ENCODE measurements at places on chromosomes 7 and 10. TPM values are rescaled to one million over a fixed set of nuclear protein-coding genes. Genes with fewer than 3 reads are reported as not detected.

Gene DRGX
- total RNA-seq = 0.10 TPM

Gene HOXA6
- total RNA-seq = 4.4 TPM

Gene CTTNBP2
- not detected for total RNA-seq

Gene NACAD
- total RNA-seq = 8.2 TPM

Gene OR6V1
- not detected for total RNA-seq

Gene CALML3
- total RNA-seq = not detected

Gene WDFY4
- not detected for total RNA-seq

Gene ATXN7L1
- total RNA-seq = 9.4 TPM

Gene OR2A42
- not detected for total RNA-seq

Gene TLX1
- not detected for total RNA-seq

DNA sequence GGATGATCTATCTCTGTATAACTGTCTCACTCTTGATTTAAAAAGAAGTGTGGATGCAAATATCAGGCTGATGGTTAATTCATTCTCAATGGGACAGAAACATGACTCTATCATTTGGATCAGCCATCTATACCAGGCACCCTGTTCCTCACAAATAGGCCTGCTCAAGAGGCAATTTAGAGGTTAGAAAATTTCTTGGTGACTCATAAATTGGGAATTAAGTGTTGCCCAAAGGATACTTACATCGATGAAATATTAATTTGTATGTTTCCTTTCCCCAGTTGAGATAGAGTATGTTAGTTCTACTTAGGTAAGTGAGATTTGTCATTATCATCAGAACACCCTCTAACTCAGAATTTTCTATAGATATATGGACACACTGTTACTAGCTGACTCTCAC is 57.7 kb downstream of the PRSS58 start:
- no peak for DNase-seq

GRCh38 chr10:24718031-24718855 is 5.4 kb downstream of the ARHGAP21 start:
- peak; percentile 78 for DNase-seq

DNA sequence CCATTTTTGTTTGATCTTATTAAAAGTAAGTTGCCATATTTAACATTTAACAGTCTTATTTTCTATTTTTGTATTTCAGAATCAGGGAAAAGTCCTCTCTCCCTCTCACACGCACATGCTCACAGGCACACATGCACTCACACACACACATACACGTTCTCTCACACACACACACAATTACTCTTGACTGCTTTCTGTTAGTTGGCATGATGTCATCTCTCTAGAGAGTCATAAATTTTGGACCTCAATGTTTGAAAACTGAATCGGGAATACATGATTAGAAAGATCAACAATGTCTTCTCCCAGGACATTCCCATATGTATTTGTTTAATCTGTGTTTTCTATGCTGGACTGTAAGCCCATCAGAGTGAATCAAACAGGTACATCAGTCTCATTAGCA is 165.7 kb upstream of the AHR start:
- DNase-seq = no peak

GRCh38 chr7:78164459-78164858 is 365.9 kb downstream of the PHTF2 start:
- no peak for DNase-seq

- no peak for DNase-seq
Observed at GRCh38 chr10:75512203-75512933, 80.9 kb downstream of the LRMDA start.

DNA sequence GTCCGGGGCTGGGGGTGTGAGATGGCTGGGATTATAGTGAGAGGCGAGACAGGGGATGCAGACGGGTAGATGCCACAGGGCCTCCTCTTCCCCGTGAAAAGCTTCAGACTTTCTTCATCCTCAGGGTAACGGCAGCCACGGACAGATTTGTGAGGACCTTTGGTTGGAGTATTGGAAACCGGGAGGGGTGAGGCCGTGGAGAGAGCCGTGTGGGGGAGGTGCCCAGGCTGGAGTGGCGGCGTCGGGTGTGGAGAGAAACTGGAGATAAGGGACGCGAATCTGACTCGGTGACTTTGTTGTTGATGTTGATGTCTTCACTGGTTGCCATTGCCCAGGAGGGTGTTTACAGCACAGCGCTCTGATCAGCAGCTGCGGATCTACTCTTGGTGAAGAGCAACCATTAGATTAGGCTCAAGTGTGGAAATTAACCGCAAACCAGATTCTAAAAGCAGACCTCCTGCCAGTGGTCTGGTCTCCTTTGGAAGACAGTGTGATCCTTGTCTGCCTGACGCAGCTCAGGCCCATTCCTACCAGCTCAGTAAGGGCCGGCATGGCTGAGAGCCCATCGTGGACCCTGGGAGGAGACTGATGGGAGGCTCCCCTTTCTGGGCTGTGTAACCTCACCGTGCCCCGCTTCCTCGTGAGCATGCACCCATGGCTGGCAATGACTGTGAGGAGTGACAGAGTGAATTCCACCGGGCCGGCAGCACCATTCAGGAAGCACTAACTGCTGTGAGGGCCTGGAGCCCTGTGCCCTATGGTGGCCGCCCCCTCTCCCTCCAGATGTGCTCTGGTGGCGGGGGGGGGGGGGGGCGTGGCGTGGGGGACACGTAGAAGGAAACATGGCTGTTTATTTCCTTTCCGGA is 90.3 kb downstream of the INPP5A start:
- peak; percentile 16 for DNase-seq

- peak; percentile 35 for DNase-seq
Observed at GRCh38 chr7:22387583-22387982, 30.6 kb upstream of the RAPGEF5 start.

GRCh38 chr10:47044741-47045140 is 133.5 kb downstream of the PTPN20 start:
- DNase-seq = no peak

DNA sequence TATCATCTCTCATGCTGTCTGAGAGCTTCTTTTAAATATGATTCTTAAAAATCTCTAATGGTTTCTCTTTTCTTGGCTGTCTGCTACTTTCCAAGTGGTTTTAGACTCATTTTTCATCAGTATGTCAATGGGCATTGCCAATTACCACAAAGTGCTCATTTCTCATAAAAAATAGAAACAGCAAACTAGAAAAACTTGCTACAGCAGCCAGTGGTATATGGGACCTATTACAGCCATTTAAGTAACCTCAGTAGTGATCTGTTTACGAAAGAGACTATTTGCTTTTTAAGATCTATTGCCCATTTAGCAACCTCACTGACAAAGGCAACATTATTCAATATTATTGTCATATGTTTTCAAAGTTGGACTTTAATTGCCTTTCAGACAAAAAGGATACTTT is 207.1 kb upstream of the RHOBTB1 start:
- no peak for DNase-seq

- no peak for DNase-seq
Observed at GRCh38 chr10:2839081-2839725, 228.1 kb upstream of the PFKP start.

GRCh38 chr7:114916261-114916892 is 5.5 kb upstream of the MDFIC start:
- DNase-seq = no peak

DNA sequence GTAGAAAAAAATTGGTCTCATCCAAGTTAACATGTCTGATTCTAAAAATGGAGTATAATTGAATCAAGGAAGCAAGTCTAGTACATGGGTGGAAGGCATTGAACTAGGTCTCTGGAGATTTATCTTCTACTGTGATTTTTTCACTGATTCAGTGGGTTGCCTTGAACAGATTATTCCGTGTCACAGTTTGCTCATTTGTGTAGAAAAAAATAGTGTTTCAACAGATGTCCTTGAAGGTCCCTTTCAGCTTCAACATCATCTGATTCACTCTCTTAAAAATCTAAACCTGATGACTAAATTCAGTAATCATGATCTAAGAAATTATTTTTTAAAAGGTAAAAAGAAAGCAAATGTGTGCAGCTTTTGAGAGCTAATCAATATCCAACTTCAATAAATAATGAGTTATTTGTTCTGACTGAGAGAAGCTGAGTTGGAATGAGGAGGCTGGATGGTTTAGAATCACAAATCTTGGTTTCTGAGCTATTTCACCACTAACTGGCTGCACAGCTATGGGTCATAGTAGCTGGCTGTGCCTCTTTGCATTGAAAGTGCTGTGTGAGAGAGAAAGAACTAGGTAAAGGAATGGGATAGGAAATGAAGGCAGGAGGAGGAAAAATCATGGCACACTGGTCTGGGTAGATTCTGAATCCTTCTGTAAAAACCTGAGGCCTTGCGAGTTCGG is 221.5 kb upstream of the MDFIC start:
- DNase-seq = no peak

DNA sequence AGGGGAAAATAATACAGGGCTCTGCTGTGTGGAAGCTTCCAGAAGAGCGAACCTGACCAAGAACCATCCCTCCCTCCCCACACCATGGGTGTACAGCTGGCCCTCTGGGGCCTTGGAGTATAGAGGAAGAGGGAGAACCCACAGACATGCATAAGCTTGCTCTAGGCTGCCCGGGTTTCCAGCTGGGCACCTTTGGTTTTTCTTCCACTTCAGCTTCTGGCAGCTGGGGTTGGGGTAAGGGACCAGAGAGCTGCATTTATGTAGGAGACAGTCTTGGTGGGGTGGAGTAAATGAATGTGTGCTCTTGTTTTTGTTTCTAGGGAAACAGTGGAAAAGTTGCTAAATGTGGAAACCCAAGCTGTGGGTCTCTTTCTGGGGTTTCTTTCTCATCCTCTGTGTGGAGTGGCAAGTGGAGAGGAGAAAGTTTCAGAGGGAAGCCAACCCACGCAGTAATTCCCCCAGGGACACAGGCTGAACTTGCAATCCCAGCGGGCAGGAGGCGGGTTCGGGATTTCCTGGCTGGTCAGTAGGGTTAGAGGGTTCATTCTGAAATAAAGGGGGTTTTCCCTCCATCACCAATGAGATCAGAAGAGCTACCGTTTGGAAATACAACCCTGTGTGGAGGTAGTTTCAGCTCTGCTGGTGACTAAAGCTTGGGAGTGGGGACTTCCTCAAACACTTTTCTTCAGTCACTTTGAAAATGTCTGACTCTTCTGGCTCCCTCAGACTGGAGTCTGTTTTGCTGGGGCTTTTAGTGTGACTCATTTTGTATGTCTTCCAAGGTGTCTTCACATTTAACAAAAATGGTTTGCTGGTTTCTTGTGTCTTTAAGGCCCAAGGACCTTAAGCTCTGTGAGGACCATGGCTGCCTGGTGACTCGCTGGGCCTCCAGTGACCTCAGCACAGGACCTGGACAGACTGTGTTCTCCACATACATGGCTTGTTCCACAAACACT is 22.2 kb upstream of the SRGN start:
- DNase-seq = peak; percentile 42

DNA sequence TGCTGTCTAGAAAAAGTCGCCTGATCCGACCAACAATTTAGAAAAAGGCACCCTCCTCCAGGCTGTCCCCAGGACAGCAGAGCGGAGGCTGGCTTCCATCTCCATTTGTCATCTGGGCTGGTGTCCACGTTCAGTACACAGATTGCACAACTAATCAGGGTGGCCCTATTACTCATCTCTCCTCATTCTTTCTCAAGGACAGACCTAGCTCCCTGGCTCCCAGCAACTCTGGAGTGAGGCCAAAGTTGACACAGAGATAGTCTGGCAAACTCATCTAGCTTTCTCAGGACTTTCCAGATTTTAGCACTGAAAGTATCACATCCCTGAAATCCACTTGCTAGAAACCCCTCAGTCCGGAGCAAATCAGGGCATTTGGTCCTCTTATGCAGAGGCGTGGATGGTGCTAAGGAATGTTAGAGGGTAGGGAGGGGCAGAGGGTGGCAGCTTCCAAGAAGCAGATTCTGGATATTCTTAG is 75.1 kb downstream of the DNAH11 start:
- peak; percentile 82 for DNase-seq

GRCh38 chr10:132499367-132499685 is 38.3 kb upstream of the INPP5A start:
- DNase-seq = no peak

- no peak for DNase-seq
Observed at GRCh38 chr7:140230861-140231770, 54.3 kb upstream of the KDM7A start.

DNA sequence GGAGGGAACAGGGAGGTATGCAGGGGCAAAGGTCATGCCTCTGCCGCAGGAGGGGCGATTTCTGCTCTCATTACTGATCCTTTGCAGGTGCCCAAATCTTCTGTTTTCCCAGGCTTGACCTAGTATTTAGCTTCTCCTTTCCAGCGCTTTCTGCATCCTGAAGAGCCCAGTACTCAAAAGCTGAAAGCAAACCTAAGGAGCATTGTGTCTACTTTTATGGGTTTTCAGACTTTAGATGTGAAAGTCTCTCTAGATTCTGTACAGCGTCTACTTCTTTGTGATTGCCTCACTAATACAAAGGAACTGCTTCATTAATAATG is 560 bp downstream of the GBF1 start:
- no peak for DNase-seq

- DNase-seq = no peak
Observed at GRCh38 chr10:19728376-19728775, 87.9 kb upstream of the PLXDC2 start.

DNA sequence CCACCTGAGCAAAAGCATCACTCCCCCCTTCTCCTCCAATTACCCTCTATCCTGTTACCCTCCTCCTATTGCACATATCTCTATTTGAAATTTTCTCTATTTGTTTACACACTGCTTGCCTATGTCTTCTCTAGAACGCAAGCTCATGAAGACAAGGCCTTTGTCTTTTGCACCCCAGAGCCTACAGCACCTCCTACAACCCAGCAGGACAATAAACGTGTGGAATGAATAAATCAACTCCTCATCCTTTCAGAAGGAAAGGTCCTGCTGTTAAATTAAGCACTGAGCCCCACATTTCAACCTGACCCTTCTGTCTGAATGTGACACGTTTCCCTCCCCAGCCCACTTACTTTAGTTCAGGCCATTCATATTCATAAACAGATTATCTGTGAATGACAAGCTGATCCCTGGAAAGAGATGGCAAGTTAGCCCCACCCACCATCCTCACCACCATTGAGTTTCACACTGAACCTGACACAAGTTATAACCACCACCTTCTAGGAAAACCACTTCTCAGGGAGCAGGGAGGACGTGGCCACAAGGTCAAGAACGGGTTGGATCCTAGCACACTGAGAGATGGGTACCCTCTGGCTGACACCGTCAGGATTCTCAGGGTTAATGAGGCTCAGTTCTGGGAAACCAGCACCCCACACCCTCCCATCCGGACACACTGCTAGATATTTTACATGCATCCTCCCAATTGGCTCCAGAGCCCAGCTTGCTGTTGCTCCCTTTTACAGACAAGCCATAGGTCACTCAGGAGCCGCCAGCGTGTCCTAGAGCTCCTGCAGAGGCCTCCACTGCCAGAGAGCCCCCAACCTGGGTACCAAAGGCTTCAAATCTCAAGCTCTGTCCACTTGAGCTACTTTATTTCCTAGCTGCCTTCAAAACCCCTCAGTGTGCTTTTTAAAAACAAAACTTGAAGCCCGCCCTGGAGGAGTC is 934 bp downstream of the PRTFDC1 start:
- DNase-seq = peak; percentile 23

- no peak for DNase-seq
Observed at GRCh38 chr10:86295791-86296190, 70.8 kb downstream of the GRID1 start.

DNA sequence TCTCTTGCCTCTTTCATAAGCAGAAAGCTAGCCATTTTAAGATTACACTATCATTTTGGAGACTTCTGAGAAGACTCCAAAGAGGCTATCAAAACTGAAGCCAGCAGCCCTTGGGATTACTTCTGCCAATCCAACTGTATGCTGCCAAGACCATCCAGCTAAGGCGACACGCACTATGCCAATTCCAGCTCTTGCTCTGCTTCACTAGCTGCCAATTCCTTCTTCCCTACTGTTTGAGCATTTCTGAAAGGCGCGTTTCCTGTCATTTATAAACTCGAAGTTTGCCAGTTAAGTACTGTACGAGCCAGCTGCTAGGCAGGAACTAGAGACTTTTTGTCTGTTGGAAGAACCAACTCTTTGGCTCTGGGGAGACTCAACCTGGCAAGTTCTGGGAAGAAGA is 36.5 kb downstream of the MALSU1 start:
- DNase-seq = no peak
